ENCODE measurements at places on chromosomes 6 and 20. TPM values are rescaled to one million over a fixed set of nuclear protein-coding genes. Genes with fewer than 3 reads are reported as not detected.

PDE7B gene
- total RNA-seq: 18.7 TPM

ZDHHC14 gene
- total RNA-seq: 2.1 TPM

FAM110A gene
- total RNA-seq: 1.8 TPM

SMPDL3A gene
- 24.1 TPM for total RNA-seq

HCRTR2 gene
- total RNA-seq: not detected

MTFR2 gene
- 0.30 TPM for total RNA-seq

C6orf15 gene
- not detected for total RNA-seq

GPX5 gene
- not detected for total RNA-seq

ENPP4 gene
- 0.74 TPM for total RNA-seq

DEFB124 gene
- not detected for total RNA-seq

PI16 gene
- total RNA-seq: 0.59 TPM

COL9A1 gene
- total RNA-seq: not detected

ADGRF4 gene
- 0.23 TPM for total RNA-seq

CNBD2 gene
- total RNA-seq: 1.2 TPM

HBS1L gene
- 178 TPM for total RNA-seq

SEL1L2 gene
- not detected for total RNA-seq

ILRUN gene
- 44.1 TPM for total RNA-seq

AMD1 gene
- 42.5 TPM for total RNA-seq

BMP7 gene
- not detected for total RNA-seq

ALDH5A1 gene
- 0.69 TPM for total RNA-seq

IRF4 gene
- total RNA-seq: not detected

BPIFB1 gene
- not detected for total RNA-seq

COL20A1 gene
- total RNA-seq: 0.05 TPM

LRFN2 gene
- not detected for total RNA-seq

DEFB121 gene
- total RNA-seq: not detected

PTCHD4 gene
- total RNA-seq: 5.9 TPM

TRAPPC3L gene
- total RNA-seq: not detected

RIPOR3 gene
- 1.2 TPM for total RNA-seq

TMC2 gene
- not detected for total RNA-seq

CDSN gene
- not detected for total RNA-seq

ASIP gene
- not detected for total RNA-seq

C20orf141 gene
- total RNA-seq: not detected

QKI gene
- total RNA-seq: 77.8 TPM

KIAA0408 gene
- total RNA-seq: 1.5 TPM

SIRPD gene
- total RNA-seq: not detected

BACH2 gene
- 1.5 TPM for total RNA-seq

LRRN4 gene
- total RNA-seq: not detected

FUT9 gene
- not detected for total RNA-seq

NDUFAF5 gene
- total RNA-seq: 12.5 TPM

HUS1B gene
- 1.7 TPM for total RNA-seq

DEFB128 gene
- not detected for total RNA-seq

FOXF2 gene
- under 0.01 TPM for total RNA-seq

All from smooth muscle cell of the umbilical artery (primary cell).